Gastrocnemius medialis (tissue), 4 donors: ENCODE measurements at places on chromosomes 2 and 18. TPM values are rescaled to one million over a fixed set of nuclear protein-coding genes. Genes with fewer than 3 reads are reported as not detected.

SLC11A1 gene
- 6.3 TPM for total RNA-seq

ACVR1C gene
- 0.62 TPM for total RNA-seq

- no peak overlapping the region for H3K4me3 ChIP-seq
- no peak overlapping the region for H3K27ac ChIP-seq
- no peaks in the 10 kb centered on the region for H3K36me3 ChIP-seq
- DNase-seq = no peak
- H3K4me1 ChIP-seq = no peaks in the 10 kb centered on the region
- H3K27me3 ChIP-seq = no peaks in the 10 kb centered on the region
Measured at GRCh38 chr2:131023758-131024157, 69.5 kb downstream of the FAM168B start.

- peaks cover 9% of the 10 kb centered on the region for H3K36me3 ChIP-seq
- no peaks in the 10 kb centered on the region for H3K27me3 ChIP-seq
- peaks cover 31% of the 10 kb centered on the region for H3K4me1 ChIP-seq
- H3K27ac ChIP-seq = peak overlapping the region; percentile 94
- peak overlapping the region; percentile 93 for H3K4me3 ChIP-seq
Measured at GRCh38 chr2:23926290-23926749, 603 bp downstream of the ATAD2B start.

GRCh38 chr2:144701259-144701658 is 181.3 kb upstream of the ZEB2 start:
- H3K4me1 ChIP-seq = no peaks in the 10 kb centered on the region
- H3K4me3 ChIP-seq = no peak overlapping the region
- H3K27me3 ChIP-seq = no peaks in the 10 kb centered on the region
- no peaks in the 10 kb centered on the region for H3K36me3 ChIP-seq
- DNase-seq = no peak

ACOXL gene
- not detected for total RNA-seq

GRCh38 chr2:98507891-98508708 is 63.4 kb downstream of the INPP4A start:
- H3K27ac ChIP-seq = peak overlapping the region; percentile 45
- peaks cover 27% of the 10 kb centered on the region for H3K4me1 ChIP-seq
- H3K36me3 ChIP-seq = no peaks in the 10 kb centered on the region
- DNase-seq = peak; percentile 20
- H3K4me3 ChIP-seq = no peak overlapping the region

- peak; percentile 24 for DNase-seq
- no peaks in the 10 kb centered on the region for H3K27me3 ChIP-seq
- peak within 1 kb of the TSS; percentile 85 for H3K27ac ChIP-seq
Measured at GRCh38 chr2:218781691-218782527, at the start of gene CYP27A1. Gene CYP27A1, plus strand, starts transcription at chr2:218782147. Its CDS starts 36 bp downstream, at chr2:218782183.

DNA sequence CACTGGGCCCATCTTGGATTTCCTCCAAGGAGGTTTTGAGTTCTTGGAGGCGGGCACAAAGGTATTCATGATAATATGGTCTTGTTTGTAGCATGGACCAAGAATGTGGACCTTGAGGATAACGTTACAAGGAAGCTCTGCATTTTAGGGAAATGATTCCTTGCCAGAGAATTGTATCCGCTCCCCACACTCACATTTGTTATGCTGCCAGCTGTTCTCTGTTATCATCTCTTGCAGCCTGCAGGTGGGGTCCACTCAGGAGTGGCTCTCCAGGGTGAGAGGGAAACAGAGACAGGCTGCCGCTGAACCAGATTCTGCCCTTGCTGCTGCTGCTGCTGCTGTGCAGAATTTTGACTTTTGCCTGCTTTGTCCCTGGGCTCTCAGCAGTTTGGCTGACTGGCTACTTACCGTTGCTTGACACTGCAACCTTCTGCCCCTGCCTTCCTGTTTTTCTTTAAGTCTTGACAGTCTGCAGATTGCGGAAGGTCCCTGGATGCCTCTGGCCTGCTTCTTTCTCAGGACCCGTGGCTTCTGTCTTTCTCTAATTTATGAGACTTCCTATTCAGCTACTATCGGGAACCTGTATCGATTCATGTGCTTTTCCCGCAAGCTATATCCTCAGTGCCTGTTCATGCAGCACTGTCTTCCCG is 122.3 kb upstream of the DOCK10 start:
- H3K4me3 ChIP-seq = no peak overlapping the region
- DNase-seq = no peak
- no peaks in the 10 kb centered on the region for H3K4me1 ChIP-seq

- H3K27me3 ChIP-seq = no peaks in the 10 kb centered on the region
- no peak overlapping the region for H3K27ac ChIP-seq
- no peak overlapping the region for H3K4me3 ChIP-seq
- no peak for DNase-seq
- H3K4me1 ChIP-seq = no peaks in the 10 kb centered on the region
Measured at GRCh38 chr18:47772374-47773248, 157.8 kb downstream of the SMAD2 start.

C2orf15 gene
- total RNA-seq = not detected
